ENCODE measurements at places on chromosomes 6 and 20.

DNA sequence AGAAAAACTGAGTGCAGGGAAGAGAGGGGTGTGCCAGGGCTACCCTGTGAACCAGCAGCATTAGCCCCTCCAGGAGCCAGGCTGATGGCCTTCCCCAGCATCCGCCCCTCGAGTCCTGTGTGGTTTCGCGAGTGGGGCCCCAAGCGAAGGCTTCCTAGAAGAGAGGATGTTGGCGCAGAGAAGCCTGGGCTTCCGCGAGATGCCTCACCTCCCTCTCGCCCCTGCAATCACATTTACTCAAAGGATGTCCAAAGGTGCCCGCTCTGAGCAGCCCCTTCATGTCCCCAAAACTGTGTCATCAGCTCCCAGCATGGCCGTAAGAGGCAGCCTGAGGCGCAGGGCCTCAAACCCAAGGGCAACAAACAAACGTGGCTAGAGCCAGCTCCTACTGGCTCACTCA, 111.7 kb downstream of the PREX1 start:
- no peak for DNase-seq

- DNase-seq: no peak
Measured at GRCh38 chr6:143098054-143098671, 37.5 kb downstream of the AIG1 start.

DNA sequence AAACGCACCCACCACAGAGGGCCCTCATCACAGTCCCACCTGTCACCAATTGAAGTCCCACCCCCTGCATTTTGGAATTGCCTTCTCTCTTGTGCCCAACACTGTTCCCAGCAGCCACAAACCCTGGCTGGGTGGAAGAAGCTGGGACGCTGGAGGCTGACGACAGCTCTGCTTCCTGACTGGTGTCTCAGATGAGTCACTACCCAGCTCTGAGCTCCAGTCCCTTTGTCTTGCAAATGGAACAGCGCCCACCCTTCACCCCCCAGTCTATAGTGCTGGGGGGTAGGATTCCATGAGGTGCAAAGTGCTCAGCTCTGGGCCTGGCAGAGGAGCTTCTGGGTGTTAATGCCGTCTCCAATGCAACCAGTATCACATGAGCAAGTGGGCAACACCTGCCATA, 85.3 kb downstream of the DLGAP4 start:
- peak; percentile 31 for DNase-seq

DNA sequence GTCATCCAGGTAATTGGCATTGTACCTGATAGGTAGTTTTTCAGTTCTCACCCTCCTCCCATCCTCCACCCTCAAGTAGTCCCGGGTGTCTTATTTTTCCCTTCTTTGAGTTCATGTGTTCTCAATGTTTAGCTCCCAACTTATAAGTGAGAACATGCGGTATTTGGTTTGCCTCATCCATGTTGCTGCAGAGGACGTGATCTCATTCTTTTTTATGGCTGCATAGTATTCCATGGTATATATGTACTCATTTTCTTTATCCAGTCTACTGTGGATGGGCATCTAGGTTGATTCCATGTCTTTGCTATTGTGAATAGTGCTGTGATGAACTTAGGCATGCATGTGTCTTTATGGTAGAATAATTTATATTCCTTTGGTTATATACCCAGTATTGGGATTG, 45.8 kb downstream of the RPRD1B start:
- DNase-seq: no peak

GRCh38 chr6:15561447-15562199, 101.2 kb downstream of the DTNBP1 start:
- no peak for DNase-seq

DNA sequence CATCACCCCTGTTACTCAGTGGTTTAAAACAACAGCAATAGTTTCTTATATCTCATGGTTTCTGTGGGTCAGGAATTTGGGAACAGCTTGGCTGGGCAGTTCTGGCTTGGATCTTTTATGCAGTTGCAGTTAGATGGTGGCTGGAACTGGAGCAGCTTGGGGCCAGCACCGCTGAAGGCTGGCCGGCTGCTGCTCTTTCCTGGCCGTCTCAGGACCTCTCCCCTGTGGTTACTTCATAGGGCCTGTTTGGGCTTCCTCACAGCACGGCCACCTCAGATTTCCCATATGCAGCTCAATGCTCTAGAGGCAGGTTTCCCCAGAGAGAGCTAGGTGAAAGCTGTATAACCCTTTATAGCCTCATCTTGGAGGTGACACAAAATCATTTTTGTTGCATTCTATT, 15.6 kb downstream of the PKIG start:
- DNase-seq: no peak

DNA sequence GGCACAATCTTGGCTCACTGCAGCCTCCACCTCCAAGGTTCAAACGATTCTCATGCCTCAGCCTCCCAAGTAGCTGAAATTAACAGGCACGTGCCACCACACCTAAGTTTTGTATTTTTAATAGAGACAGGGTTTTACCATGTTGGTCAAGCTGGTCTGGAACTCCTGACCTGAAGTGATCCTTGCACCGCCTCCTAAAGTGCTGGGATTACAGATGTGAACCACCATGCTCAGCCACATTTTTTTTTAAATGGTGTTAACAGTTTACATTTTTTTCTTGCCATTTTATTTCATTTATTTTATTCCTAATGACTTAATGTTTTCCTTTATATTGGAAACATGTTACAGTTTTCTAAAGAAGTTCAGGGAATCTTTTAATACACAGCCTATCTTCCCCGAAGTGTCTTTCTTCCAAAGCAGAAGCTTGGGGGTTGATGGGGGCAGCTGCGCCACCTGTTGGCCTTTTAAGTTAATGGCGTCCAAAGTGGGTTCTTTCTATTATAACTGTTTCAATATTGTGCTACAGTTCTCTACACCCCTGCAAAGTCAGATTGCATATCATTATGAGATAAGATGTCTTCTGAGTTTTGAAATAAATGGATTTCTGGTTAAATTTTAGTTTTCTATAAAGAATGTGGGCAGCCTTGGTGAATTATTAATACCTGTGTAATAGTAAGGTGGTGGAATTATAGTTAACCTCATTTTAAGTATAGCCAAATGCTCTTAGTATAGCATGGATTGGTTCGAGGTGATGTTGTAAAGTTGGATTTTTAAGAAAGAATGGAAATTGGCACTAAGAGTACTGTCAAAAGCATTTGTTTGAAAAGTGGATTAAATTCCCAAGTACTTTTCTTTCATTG, 42.0 kb upstream of the PLCG1 start:
- DNase-seq: peak; percentile 63

- peak; percentile 95 for DNase-seq
Measured at GRCh38 chr20:5674176-5674660, 76.0 kb upstream of the SHLD1 start.

GRCh38 chr6:107736713-107737396, 87.3 kb downstream of the SCML4 start:
- DNase-seq: no peak

DNA sequence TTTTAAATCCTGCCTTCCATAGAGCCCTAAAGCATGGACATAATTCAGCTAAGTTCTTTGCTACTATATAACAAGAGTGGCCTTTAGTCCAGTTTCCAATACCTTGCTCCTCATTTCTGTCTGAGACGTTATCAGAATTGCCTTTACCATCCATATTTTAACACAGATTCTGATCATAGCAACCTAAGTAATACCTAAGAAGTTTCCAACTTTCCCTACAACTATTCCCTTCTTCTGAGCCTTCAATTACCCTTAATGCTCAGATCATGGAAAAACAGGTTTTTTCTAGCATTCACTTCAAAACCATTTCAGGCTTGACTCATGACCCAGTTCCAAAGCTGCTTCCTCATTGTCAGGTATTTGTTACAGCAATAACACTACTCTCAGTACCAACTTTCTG, 367.1 kb downstream of the C6orf118 start:
- no peak for DNase-seq

- DNase-seq: no peak
Measured at GRCh38 chr6:31321005-31321707, 35.8 kb downstream of the HLA-B start.

DNA sequence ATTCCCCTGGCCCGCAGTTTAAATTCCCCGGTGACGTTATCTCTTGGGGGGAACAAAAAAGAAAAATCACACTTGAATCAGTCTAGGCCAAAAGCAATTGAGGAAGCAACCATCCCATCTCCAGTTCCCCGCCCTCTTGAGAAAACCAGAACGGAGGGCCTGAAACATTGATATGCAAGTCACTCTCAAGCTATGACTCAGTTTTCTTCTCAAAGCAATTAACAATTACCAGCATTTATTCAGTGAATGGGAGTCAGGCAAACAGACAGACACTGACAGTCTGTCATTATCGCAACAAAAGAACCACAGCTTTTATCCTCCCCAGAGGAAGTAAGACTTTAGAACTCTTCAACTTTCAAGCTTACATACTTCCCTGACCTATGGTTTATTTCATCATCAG, 100.9 kb downstream of the OPRM1 start:
- no peak for DNase-seq

DNA sequence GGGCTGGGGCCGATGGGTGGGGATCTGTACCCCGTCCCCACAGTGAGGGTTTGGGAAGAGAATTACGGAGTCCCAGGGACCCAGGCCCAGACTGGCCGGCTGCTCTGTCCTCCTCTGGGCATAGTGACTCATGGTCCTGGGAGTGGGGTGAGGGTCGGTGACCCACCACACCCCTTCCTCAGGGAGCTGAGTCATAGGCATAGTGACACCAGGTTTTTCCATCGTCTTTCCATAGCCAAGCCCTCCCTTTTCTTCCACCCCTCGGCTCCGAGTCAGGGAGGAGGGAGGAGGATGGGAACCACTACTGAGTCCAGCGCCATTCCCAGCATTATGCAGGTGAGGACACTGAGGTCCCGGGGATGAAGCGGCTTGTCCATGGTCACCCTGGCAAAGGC, 8.9 kb downstream of the CYP21A2 start:
- no peak for DNase-seq

DNA sequence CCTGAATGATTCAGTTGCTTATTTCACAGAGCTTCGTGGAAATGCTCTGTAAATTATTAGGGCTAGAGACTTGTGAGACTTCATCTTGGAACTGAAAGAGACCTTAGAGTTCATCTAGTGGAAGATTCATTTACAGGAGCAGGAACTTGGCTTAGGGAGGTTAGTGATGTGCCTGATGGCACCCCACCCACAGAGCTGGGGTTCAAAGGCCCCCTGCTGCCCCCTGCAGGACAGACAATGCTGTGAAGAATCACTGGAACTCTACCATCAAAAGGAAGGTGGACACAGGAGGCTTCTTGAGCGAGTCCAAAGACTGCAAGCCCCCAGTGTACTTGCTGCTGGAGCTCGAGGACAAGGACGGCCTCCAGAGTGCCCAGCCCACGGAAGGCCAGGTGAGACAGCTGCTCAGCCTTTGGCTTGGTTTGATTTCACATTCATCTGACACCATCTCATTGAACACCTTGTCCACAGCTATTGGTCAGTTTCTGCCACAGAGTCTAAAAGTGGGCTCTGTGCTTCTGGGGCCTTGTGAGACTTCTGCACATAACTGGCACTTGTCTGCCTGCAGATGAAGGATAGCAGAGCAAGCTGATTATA, 25.1 kb downstream of the MYBL2 start:
- DNase-seq: peak; percentile 58

- peak; percentile 15 for DNase-seq
Measured at GRCh38 chr6:96522465-96523009, 931 bp downstream of the UFL1 start.

- DNase-seq: peak; percentile 35
Measured at GRCh38 chr6:2209226-2209809, 36.1 kb downstream of the GMDS start.
